Activated CD4-positive, alpha-beta T cell treated with anti-CD3 and anti-CD28 coated beads for 4 hours (primary cell): ENCODE measurements at places on chromosomes 5 and 9.

GRCh38 chr9:121292801-121293241, 24.9 kb downstream of the GSN start:
- DNase-seq, result no peak

DNA sequence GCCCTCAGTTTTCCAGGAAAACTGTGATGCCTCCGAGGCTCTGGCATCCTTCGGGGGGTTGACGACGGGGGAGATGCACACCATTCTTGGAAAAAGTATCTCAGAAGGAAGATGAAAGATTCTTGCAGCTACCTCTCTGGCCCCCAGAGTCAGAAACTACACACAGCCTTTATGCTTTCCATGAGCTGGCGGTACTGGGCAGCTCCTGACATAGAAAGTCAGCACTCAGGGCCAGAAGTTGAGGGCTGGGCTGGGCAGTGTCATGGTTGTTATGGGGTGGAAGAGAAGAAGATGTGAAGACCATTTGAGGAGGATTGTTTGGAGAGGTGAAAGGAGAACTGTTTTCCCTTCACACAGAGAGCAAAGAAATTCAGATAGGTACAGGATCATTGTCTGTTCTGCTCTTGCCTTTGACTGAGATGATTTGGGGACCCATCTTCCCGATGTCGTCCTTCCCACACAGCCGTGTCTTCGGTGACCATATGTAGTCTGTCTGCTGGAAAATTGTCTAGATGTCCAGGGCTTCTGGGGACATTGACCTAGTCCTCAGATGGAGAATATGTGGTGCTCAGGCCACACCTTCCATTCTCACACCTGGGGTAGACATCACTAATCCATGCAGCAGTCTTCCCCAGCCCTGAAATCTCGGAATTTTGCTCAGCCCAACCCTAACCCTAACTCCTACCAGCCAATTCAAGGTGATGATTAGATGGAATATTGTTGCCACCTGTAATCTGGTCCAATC, 237.1 kb downstream of the CACNA1B start:
- DNase-seq, result no peak

DNA sequence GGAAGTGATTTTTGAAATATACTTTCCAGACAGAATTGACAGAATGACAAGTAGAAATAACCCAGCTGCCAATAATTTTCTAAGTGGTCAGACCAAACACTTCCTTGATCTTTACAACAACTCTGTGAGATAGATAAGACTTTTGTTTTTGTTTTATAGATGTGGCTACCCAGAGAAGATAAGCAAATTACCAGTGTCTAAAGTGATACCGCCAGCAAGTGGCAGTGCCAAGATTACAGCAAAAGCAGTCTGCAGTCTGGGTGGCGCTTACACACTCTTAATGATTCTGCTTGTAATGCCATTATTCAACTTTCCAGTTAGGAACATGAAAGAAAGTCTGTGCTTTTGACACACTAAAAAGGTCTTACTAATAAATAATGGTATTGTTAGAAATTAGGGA, 92.1 kb downstream of the HCN1 start:
- no peak for DNase-seq

DNA sequence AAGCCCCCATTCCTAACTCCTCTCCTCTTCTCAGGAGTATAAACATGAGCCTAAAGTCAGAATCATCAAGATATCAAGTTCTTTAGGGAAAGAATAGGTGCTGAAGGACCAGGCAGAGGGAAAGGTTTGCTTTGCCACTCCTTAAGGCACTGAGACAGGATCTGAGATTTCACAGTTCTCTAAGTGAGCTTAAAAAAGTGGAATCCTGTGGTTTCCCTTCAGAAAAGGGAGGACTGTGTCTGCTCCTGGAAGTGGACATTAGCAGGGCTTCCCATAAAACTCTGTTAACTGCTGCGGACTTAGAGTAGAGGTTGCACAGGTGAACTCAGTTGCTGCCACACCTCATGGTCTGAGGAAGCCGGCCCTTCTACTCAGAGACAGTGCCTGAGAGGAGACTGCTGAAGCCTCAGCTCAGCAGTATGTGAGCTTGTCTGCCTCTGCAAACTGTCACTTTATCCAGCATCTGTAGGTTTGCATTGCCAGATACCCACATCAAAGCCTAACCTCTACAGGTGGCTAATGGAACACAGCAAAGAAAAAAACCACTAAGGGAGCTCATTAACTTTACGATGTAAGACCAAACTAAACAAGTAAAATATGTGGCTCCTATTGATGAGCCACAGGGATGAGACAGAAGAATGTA, 42.9 kb downstream of the RIC1 start:
- DNase-seq, result peak; percentile 1

DNA sequence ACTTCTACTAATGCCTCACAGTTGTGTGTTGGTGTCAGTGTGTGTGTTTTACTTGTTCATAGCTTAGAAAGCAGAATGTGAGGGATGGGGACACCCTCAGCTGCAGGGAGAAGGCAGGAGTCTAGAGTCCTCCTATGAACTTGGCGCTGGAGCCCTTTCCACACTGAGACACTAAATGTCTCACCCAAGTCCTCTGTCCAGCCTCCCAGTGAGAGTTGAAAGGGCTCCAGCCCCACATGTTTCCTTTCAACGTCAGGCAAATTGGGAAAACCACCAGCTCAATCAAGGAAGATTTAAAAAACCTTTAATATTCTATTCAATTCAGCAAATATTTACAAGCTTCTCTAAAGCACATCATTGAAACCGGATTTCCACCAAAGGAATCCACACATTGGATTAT, 167.6 kb upstream of the MSX2 start:
- no peak for DNase-seq

DNA sequence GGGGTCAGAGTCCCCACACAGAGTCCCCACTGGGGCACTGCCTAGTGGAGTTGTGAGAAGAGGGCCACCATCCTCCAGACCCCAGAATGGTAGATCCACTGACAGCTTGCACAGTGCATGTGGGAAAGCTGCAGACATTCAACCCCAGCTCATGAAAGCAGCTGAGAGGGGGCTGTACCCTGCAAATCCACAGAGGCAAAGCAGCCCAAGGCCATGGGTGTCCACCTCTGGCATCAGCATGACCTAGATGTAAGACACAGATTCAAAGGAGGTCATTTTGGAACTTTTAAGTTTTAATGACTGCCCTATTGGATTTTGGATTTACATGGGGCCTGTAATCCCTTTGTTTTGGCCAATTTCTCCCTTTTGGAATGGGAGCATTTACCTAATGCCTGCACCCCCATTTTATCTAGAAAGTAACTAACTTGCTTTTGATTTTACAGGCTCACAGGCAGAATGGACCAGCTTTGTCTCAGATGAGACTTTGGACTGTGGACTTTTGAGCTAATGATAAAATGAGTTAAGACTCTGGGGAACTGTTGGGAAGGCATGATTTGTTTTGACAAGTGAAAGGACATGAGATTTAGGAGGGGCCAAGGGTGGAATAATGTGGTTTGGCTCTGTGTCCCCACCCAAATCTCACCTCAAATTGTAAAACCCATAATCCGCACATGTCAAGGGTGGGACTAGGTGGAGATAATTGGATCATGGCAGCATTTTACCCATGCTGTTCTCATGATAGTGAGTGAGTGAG, 56.3 kb upstream of the ITGA1 start:
- no peak for DNase-seq

DNA sequence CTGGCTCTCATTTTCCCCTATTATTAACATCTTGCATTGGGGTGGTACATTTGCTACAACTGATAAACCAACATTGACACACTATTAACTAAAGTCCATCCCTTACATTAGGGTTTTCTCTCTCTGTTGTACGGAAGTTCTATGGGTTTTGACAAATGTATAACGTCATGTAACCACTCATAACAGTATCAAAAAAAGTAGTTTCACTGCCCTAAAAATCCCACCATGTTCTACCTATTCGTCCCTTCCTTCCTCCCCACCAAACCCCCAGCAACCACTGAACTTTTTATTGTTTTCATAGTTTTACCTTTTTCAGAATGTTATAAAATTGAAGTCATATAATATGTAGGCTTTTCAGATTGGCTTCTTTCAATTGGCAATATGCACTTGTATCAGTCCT, 40.1 kb downstream of the MLLT3 start:
- DNase-seq, result no peak

DNA sequence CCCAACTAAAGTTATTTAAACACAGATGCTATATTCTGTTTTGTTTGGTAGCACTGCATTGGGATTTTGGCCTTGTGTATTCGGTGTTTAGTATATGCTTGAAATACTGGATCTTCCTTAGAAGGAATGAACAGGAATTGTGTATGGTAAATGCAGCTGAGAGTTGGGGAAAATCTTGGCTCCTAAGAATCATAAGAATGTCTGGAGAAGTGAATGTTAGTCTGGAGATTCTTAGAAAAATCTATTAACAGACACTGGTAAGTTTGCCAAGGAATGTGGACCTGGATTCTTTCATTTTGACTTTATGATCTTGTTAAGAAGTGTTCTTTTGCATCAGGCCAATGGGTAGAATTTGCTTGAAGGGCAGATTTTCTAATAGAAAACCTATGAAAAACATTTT, 38.9 kb downstream of the SNX30 start:
- DNase-seq, result no peak

DNA sequence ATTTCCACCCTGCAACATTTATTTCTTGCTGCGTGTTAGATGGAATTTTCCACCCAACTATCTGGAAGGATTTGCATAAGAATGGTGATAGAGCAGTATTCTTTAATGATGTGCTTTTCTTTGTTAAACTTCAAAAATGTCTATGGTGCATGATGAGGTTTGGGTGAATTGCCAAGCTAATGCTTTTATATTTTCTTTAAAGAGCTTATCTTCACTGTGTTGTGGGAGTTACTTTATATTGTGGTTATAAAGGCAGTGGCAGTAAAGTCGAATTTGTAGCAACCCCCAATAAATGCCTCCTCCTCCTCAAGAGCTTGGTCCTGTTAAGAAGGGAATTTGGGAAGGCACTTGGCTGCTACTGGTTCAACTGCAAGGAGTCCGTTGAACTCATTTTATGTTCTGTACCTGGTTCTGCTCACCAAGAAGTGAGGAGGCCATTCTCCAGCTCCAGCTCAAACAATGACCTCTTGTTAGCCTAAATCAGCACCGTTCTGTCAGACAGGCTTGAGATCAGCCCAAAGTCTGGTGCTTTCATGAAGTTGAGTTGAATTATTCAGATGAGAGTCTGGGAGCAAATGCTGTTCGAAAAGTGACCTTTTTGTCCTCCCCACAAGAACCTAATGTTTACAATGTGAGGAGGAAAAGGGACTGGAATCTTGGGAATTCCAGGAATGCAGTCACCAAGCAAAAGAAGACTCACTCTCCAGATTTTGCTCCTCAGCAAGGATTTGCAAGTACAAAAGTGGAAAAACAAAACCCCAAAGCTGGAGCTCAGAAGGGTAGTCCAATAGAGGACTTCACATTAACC, 217.0 kb downstream of the TMEM38B start:
- DNase-seq, result no peak

- DNase-seq, result no peak
Observed at GRCh38 chr5:130151239-130151638, 247.0 kb downstream of the CHSY3 start.
